Right cardiac atrium (tissue), 5 donors: ENCODE measurements at places on chromosomes 5 and 9. TPM values are rescaled to one million over a fixed set of nuclear protein-coding genes. Genes with fewer than 3 reads are reported as not detected.

IFT74 gene
- total RNA-seq = 12.0 TPM

EIF4E1B gene
- total RNA-seq = not detected

BTNL8 gene
- total RNA-seq = not detected

SPINK4 gene
- not detected for total RNA-seq

SOX30 gene
- total RNA-seq = 0.42 TPM

FOXD4L4 gene
- total RNA-seq = 0.12 TPM

CYLC2 gene
- total RNA-seq = not detected

CARTPT gene
- total RNA-seq = not detected

C9 gene
- total RNA-seq = 0.70 TPM

CACNA1B gene
- total RNA-seq = 0.09 TPM

CMYA5 gene
- total RNA-seq = 697 TPM

GNPDA1 gene
- 22.5 TPM for total RNA-seq

MAP3K1 gene
- 5.4 TPM for total RNA-seq

PCDHA4 gene
- 0.21 TPM for total RNA-seq

PTGDS gene
- 3,127 TPM for total RNA-seq

SPACA9 gene
- 9.4 TPM for total RNA-seq

LEAP2 gene
- total RNA-seq = 0.76 TPM

CCNJL gene
- total RNA-seq = 6.6 TPM

ASB6 gene
- total RNA-seq = 10.1 TPM

ALDOB gene
- total RNA-seq = 0.71 TPM

PAEP gene
- total RNA-seq = not detected

EDIL3 gene
- total RNA-seq = 6.8 TPM

HRCT1 gene
- total RNA-seq = 5.9 TPM

ANKRD20A1 gene
- total RNA-seq = 8.7 TPM

SSBP2 gene
- 57.8 TPM for total RNA-seq

MOB3B gene
- 2.1 TPM for total RNA-seq

SLC6A7 gene
- not detected for total RNA-seq

SYNPO gene
- total RNA-seq = 598 TPM

STK10 gene
- 10.1 TPM for total RNA-seq

POU5F2 gene
- 0.56 TPM for total RNA-seq

DOCK2 gene
- total RNA-seq = 9.6 TPM

CBY3 gene
- not detected for total RNA-seq

NFIB gene
- total RNA-seq = 134 TPM

ECM2 gene
- 11.1 TPM for total RNA-seq

TAS2R1 gene
- total RNA-seq = not detected

IL13 gene
- not detected for total RNA-seq

SLC44A1 gene
- total RNA-seq = 16.6 TPM

CNTNAP3 gene
- total RNA-seq = 11.7 TPM

NXNL2 gene
- total RNA-seq = 0.23 TPM

SHC3 gene
- total RNA-seq = 0.88 TPM

FOXD4L6 gene
- not detected for total RNA-seq

IFNA21 gene
- total RNA-seq = not detected

ELAVL2 gene
- 0.32 TPM for total RNA-seq

PCDHGA7 gene
- total RNA-seq = 3.9 TPM

PLPP7 gene
- 126 TPM for total RNA-seq

GRXCR2 gene
- 8.0 TPM for total RNA-seq
